ENCODE measurements at places on chromosomes 13 and 19.

DNA sequence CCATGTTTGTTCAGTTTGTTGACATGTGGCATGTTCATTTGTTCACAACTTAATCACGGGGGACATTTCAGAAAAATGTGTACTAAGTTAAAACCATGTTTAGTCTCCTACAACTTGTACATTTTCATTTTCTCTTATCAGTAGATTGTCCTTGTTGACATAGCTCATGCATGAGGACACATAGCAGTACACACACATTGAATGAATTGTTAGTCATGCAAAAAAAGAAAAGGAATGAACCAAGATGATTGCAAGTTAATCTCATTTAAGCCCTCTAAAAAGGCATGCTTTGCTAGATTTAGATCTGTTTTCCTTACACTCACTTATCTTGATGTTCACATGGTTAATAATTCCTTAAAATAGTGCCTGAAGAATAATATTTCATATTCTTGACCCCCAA is 38.2 kb upstream of the AKAP11 start:
- no peak for DNase-seq

DNA sequence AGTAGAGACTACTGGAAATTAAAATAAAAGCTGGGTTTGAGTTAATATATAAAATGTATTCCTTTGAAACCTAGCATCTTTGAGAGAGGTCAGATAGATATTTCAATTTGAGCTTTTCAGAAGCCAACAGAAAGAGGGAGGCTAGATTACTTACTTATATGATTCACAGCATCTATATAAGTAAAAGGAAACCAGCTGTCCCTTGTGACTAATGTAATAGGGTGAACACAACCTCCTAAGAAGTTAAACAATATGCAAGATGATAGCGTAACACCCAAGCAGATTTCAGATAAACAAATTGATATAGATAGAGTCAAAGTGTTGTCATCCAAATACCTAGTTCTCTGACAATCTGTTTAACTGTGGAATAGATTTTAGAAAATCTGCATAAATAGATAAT is 393.5 kb upstream of the GPC6 start:
- no peak for DNase-seq

GRCh38 chr13:51050021-51050830 is 60.8 kb downstream of the C13orf42 start:
- DNase-seq, result no peak

DNA sequence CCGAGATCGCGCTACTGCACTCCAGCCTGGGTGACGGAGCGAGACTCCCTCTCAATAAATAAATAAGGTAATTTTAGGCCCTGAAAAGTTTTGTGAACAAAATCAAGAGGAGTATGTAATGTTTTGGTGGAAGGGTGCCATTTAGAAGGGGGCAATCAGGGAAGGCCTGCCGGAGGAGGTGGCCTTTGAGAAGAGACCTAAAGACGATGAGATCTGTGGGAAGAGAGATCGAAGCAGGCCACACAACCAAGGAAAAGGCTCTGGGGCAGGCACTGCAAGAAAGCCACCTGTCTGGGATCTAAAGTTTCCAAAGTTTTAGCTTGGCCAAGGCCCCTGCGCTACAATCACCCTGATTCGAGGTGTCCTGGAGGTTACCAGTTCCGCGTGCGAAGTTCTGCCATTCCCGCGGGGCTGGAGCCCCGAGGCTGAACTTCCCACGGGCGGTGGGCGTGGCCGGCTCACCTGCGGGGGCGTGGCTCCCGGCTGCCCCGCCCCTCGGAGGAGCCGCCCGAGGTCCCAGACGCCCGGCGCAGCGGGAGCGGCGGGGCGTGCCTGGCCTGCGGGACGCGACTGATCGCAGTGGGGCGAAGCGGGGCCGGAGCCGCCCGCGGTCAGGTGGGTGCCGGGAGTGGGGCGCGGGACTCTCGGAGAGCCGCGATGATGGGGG is at the start of gene KLC3:
Gene KLC3 (plus strand): TSS at position 519 of the 667 bp plus-strand sequence. CDS start 4,792 bp downstream, outside the sequence.
- DNase-seq, result peak; percentile 44

GRCh38 chr13:30846311-30846710 is 59.8 kb upstream of the MEDAG start:
- DNase-seq, result no peak

- no peak for DNase-seq
Measured at GRCh38 chr13:43140985-43141384, 117.6 kb downstream of the DNAJC15 start.

DNA sequence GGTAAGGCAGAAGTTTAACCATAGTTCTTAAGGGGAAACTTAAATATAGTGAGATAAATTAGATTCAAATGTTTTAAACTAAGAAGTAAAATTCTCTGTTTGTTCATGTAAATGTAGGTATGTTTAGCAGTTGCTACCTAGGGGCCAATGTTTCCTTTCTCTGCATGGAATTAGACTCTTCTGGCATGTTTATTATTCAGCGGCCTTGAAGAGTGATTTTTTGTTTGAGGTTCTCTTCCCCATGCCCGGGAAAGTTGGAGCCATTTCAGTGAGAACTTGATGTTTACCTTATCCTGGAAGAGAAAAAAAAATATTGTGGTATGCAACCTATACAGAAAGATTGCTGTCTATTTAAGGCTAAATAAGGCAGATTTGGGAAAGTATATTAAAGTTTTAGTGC is 492.9 kb downstream of the KLF5 start:
- DNase-seq, result no peak

GRCh38 chr19:18783958-18784785 is 6.9 kb downstream of the COMP start:
- DNase-seq, result no peak

GRCh38 chr13:87129602-87130300 is 541.4 kb upstream of the SLITRK5 start:
- DNase-seq, result no peak

DNA sequence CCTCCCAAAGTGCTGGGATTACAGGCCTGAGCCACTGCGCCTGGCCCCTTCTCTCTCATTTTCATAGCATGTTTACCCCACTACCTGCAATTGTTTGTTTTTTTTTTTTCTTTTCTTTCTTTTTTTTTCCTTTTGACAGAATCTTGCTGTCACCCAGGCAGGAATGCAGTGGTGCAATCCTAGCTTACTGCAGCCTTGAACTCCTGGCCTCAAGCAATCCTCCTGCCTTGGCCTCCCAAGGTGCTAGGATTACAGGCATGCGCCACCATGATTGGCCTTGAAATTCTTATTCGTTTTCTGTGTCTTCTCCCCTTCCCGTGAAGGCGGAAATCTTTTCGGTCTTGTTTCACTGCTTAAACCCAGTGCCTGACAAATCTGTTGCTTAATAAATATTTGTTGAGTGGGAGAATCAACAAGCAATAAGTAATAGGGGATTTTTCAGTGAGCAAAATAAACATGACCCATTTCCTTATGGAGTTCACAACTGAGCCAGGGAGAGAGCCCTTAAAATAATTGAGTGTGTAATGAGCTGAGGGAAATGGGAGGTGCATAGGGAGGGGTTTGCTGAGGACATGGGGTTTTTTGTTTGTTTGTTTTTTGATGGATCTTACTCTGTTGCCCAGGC is 1.8 kb upstream of the INSR start:
- DNase-seq, result no peak

GRCh38 chr13:76684336-76684735 is 201.9 kb downstream of the KCTD12 start:
- DNase-seq, result no peak

DNA sequence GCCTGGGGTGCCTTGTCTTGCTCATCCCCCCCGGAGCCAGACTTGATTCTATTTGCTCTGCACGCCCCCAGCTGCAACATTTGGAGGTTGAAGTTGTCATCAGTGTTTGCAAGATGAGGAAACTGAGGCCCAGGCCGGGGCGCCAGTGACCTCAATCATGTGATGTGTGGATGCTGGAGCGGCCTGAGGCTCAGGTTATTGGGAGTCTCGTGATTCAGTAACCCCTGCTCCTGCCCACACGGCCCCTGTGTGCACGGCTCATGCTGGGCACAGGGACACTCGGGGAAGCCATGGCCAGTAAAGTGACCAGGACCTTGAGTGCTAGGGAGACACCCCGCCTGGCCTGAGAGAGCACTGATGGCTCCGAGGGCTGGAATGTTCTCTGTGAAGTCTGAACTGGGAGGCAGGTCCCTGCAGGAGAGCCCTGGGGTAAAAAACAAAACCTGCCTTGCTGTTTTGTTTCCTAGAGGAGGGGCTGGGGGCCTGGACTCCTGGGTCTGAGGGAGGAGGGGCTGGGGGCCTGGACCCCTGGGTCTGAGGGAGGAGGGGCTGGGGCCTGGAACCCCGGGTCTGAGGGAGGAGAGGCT is 1.9 kb downstream of the FGF21 start:
- DNase-seq, result no peak

- DNase-seq, result no peak
Measured at GRCh38 chr19:3767050-3767449, 4.6 kb downstream of the MRPL54 start.

- DNase-seq, result no peak
Measured at GRCh38 chr13:100159584-100159983, 70.7 kb downstream of the PCCA start.

DNA sequence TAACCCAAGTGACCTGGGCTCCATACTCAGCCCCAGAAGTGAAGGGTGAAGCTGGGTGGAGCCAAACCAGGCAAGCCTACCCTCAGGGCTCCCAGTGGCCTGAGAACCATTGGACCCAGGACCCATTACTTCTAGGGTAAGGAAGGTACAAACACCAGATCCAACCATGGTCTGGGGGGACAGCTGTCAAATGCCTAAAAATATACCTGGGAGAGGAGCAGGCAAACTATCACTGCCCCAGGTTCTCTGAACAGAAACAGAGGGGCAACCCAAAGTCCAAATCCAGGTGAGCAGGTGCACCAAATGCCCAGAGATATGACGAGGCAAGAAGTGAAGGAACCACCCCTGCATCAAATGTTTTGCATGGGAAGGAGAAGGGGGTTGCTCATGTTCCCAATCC is 6.1 kb upstream of the CEACAM7 start:
- no peak for DNase-seq

DNA sequence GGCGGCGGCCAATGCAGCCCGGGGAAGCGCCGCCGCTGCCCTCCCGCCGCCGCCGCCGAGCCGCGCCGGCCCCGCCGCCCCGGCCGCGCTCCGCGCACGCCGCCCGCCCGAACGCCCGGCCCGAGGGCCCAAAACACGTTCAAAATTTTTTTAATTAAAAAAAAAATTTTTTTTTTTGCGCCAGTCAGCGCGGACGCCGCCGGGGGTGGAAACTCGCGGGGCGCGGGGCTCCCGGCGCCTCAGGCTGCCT is 468 bp downstream of the HMGB1 start:
- DNase-seq, result no peak

GRCh38 chr19:45873219-45873772 is 9.2 kb downstream of the FOXA3 start:
- DNase-seq, result no peak

DNA sequence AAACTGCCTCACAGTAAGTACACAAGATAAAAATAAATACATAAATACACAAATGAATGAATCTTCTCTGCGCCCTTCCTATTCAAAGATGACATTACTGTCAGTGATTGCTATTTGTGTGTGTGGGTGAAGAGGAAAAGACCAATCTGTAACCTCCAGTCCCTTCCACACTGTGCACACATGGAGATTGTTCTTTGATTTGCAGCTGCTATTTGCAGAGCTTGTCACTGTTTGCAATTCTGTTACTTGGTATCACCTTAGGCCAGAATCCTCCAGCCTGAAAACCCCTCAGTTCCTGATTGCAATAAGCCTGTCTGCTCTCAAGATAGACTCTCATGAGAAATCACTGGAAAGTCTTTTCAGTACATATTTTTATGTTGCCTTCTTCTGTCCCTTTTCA is 1314.9 kb downstream of the PCDH9 start:
- no peak for DNase-seq

- DNase-seq, result no peak
Measured at GRCh38 chr19:4345342-4346019, 2.1 kb downstream of the MPND start.

GRCh38 chr13:99847318-99847750 is 124.2 kb downstream of the ZIC5 start:
- no peak for DNase-seq

DNA sequence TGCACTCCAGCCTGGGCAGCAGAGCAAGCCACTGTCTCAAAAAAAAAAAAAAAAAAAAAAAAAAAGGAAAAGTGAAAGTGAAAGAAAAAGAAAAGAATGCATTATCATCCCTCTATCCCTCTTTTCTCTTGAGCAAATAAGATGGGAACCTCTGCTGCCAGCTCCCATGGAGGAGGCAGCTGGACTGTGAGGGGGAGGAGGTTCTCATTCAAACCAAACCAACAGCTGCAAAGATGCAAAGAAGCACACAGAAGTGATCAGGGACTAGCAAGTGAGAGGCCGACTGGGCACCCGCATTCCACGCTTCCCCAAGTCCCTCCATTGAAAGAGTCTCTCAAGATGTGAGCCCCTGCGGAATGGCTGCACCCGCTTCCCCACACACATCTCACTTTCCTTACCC is 63.5 kb downstream of the TSHZ3 start:
- no peak for DNase-seq
